ENCODE measurements at places on chromosomes 1 and 21.

GRCh38 chr1:195590649-195591048, 1017.6 kb downstream of the KCNT2 start:
- DNase-seq, result no peak

DNA sequence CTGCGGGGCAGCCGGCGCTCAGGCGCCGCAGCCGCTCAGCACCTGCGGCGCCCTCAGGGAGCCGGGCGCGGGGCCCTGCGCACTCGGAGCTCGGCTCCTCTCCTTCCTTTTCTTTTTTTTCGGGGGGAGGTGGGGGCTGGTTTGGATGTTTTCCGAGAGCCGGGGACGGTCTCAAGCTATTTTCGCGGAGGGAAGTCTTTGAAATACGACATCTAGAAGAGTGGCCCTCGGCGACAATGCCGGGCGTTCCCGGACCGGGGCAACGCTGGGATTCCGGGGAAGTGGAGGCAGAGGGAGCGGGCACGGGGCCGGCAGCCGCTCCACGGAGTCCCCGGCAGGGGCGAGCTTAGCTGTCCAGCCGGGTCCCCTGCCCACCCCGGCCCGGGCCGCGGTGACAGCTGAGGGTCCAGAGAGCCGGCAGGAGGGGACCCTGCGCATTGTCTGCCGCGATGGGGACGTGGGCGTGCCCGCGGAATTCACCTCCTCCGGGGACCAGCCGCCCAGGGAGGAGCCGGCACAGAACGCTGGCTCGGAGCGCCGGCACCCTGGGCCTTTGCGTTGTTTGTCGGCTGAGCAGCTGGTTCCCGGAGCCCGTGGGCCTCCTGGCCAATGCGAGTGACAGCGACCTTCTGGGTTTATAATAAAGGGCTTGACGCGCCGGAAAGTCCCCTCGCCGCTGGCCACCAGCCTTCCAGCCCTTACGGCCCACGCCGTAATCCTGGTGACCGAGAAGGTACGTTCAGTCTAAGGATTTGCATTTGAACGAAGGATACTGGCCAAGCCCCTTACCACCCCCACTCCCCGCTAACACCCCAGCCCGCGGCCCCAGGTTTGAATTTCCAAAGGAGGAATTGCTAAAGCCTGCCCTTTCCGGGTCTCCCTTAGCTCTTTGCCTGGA, 582 bp downstream of the SLC37A1 start:
- peak; percentile 58 for DNase-seq

DNA sequence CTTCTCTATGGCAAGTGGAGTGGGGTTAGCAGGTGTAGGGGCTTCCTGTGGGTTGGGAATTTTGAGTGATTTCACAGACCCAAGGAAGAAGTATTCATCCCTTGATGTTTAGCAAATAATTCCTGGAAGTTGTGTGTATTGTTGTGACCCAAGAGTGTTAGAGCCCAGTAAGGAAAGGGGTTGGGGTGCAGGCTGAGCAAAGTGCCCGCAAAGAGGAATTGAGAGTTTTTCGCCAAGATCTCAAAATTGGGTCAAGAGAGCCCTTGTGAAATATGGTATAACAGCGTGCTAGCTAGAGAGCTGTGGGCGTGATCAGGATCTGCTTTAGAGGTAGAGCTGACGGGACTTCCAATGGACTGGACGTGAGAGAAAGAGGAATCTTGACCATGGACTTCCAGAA, 73.0 kb upstream of the LAPTM5 start:
- no peak for DNase-seq

DNA sequence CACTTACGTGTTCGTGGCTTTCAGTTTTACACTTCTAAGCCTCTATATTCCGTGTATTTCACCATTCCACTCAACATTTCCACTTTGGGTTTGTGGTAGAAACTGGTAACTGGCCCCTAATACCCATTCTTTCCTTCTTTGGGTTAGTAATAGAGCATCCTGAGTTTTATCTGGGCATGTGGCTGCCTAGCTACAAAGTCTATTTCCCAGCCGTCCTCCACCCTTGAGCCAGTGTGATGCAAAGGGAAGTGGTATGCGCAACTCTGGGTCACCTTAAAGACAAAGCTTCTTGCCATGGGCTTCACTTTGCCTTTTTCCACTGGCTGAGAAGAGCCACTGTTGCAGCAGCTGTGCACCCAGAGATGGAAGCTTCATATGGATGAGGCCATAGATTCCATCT, 73.9 kb downstream of the LAMC2 start:
- DNase-seq, result no peak

DNA sequence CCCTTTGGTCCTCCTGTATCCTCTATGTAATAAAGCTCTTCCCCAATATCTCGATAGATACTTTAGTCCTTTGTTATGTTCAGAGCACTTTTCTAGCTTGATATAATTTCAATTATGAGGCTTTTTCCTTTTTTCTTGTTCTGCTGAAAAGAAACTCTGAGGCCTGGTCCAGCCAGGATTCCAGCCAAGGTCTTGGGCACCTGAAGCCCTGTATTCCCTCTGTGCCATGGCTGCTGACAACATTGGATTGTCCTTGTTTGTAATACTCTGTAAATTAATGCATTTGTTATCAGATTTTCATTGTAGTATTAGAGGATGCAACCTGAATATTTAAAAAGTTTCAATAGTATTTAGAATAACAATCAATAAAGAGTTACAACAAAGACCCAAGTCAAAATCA, 67.9 kb upstream of the ADAMTS5 start:
- no peak for DNase-seq

DNA sequence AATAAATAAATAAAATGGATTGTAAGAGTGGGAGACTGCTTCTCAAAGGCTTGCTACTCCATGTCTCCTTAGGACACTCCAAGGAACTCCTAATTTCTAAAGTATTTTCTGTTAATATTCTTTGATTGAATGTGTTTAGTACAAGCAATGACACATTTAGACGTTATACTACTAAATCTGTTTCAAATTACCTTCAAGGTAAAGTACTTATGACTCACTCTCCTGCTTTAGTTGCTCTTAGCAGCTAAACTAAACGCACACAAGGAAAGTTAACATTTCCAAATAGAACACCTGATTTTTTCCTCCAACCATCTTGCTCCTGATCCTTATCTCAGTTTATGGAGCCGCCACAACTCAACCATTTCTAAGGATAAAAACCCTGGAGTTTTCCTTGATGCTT, 969.8 kb upstream of the ADGRL4 start:
- no peak for DNase-seq

- no peak for DNase-seq
Measured at GRCh38 chr1:93541045-93541444, 93.1 kb downstream of the FNBP1L start.

Data from mesenchymal stem cell (in vitro differentiated cells and primary cell).